ENCODE measurements at places on chromosomes 12 and 14.
A peak's percentile ranks its signal among the peaks of the same experiment; 100 is the strongest.

DNA sequence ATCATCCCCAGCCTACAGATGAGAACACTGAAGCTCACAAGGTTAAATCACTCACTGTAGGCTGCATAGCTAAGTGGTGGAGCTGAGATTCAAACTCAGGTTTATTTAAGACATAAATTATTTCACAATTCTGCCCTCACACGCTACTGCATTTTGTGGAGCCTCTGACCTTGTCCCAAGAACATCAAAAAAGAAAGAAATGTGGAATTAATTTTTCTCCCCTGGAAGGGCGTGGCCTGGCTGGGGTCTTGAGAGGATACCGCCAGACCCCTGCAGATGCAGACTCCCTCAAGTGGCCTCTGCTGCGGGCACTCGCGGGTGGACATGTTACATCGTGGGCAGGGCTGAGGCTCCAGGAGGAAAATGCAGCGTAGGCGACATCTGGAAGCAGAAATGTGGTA lies 40.6 kb downstream of the LTBP2 start:
- peak; percentile 58 for DNase-seq

DNA sequence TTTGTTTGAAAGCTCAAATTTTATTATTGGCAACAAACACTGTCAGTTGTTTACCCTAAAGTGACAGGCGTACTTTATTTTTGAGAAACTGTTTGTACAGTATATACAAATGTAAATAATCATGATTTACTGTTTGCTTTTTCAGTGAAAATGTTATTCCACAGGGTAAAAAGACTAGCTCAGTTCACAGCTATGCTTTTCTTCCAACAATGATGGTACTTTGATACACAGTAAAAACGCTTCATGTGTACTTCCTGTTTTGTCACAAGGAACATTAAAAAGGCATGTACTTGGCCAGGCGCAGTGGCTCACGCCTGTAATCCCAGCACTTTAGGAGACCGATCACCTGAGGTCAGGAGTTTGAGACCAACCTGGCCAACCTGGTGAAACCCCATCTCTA lies 53.7 kb downstream of the MON2 start:
- no peak for DNase-seq

- DNase-seq, result peak; percentile 63
Measured at GRCh38 chr12:68617160-68617926, 6.6 kb downstream of the RAP1B start.

DNA sequence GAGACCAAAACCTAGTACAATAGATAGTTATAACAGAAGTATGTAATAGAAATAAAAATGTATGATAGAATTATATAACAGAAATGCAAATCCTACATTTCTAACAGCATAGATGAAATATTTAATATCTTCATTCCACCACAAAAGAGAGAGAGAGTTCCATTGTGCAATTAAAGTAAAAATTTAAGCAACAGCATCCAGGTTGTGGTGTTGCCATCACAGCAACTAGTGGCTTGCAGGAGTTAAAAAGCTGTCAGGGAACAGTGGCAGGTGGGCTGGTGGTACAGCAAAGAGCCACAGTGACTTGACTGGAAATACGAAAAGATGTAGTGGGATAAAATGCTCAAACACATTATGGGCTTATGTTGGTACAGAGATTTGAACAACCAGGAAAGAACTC lies 57.1 kb upstream of the MDM1 start:
- no peak for DNase-seq

DNA sequence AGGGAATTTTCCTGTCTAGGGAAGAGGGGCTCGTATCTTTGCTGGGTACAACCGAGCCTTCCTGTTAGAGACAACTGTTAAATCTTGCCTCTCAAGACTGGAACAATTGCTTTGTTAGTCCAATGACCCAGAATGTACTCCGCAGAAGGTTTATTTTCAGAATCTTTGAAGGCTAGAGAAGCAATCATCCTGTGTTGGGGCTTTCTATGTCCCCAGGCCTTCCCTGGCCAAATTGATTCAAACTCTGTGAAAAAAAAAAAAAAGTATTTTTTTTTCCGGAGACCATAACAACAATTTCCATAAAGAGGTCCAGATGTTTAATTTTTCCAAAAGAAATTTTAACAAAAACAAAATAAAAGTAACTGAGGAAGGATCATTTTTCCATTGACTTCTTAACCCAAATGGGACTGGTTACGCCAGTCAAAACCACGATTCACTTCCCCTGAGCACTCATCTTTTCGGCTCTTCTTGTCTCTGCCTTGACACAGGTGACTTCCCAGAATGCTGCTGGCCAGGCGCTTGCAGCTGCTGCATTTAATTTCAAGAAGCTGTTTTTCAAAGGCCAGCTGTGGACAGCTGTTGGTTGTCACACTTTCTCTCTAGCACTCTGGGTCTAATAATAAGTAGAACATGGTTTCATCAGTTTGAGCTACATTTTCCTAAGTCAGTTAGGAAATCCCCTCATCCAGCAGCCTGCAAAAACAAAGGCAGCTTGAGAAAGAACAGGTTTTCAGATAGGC lies 81.6 kb upstream of the MANSC4 start:
- DNase-seq, result no peak

- DNase-seq, result no peak
Measured at GRCh38 chr12:99390707-99391106, 256.8 kb upstream of the GARIN6 start.

- no peak for DNase-seq
Measured at GRCh38 chr12:6950401-6950801, 755 bp upstream of the PTPN6 start.

- DNase-seq, result no peak
Measured at GRCh38 chr14:37221073-37221472, 23.3 kb downstream of the MIPOL1 start.

DNA sequence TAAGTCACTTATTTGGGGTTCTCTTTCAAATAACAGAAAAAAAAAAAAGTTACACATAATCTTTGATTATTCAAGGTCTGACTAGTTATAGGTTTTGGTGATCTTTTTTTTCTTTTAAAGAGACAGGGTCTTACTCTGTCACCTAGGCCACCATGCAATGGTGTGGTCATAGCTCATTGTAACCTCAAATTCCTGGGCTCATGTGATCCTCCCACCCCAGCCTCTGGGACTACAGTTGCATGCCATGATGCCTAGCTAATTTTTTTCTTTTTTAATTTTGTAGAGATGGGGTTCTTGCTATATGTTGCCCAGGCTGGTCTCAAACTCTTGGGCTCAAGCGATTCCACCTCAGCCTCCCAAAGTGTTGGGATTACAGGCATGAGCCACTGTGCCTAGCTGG lies 56.5 kb upstream of the CFL2 start:
- no peak for DNase-seq

- no peak for DNase-seq
Measured at GRCh38 chr14:54058505-54058904, 101.9 kb upstream of the BMP4 start.

DNA sequence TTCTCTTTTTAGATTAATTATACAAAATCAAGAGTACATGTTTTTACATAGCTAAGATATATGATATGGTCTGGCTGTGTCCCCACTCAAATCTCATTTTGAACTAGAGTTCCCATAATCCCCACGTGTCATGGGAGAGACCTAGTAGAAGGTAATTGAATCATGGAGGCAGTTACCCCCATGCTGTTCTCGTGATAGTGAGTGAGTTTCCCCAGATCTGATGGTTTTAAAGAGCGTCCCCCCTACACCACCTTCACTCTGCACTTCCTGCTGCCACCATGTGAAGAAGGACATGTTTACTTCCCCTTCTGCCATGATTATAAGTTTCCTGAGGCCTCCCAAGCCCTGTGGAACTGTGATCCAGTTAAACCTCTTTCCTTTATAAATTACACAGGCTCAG lies 21.4 kb upstream of the DRAM1 start:
- no peak for DNase-seq

DNA sequence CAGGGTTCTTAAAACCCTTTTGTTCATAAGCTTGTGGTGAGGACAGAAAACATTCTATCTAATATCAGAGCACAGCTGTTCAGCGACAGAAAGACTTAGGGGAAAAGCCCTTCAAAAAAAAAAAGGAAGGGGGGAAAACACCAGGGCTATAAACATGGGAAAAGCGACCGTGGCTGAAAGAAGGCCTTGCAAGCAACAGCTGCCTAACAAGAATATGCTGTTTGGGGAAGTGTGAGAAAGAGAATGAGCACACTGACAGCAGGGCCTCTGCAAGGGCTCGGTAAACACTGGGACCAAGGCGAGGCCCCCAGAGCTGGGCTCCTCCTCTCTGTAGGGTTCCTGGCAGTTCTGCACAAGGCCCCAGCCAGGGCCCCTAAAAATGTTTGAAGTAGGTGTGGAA lies 27.4 kb upstream of the CCND2 start:
- no peak for DNase-seq

DNA sequence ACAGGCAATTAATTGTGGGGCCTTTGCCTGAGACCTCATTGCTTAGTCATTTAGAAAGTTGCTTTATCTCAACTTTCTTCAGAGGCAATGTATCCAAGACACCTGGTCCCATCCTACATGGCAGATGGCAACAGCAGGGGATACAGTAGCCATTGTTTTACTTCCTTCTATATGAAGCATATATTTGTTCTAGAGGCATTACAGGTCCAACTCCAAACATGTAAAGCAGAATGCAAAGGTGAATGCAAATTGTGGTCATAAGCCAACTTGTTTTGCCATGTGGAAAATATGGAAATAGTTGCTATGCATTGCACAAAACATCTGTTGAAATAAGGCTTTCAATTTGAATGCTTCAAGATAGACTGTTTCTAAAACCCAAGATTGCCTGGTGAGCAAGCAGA lies 109.8 kb upstream of the BCAT1 start:
- no peak for DNase-seq
